ENCODE measurements at places on chromosomes 7 and 10.

GRCh38 chr7:134505856-134506255 lies 21.5 kb upstream of the AKR1B10 start:
- no peak for DNase-seq

- DNase-seq, result no peak
Observed at GRCh38 chr10:116044801-116045248, 228.2 kb downstream of the GFRA1 start.

DNA sequence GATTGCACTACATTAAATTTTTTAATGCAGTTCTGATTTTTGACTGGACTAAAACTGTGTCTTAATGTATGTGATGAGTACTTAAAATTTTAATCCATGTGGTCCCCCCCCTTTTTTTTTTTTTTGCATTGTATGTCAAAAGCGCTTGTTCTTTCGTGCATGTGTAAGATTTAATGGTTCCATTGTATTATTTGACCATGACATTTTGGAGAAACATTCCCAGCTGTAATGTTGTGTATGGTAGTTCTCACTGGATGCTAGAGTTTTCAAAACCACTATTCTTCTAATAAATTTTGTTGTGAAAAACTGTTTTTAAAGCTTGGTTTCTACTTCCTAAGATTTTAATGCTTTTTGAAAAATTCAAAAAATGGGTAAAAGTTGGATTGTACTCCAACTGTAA lies 132.0 kb downstream of the LCOR start:
- no peak for DNase-seq

- DNase-seq, result no peak
Observed at GRCh38 chr10:124296121-124296812, 122.5 kb downstream of the OAT start.

- DNase-seq, result no peak
Observed at GRCh38 chr10:49056356-49056755, 59.0 kb downstream of the VSTM4 start.

DNA sequence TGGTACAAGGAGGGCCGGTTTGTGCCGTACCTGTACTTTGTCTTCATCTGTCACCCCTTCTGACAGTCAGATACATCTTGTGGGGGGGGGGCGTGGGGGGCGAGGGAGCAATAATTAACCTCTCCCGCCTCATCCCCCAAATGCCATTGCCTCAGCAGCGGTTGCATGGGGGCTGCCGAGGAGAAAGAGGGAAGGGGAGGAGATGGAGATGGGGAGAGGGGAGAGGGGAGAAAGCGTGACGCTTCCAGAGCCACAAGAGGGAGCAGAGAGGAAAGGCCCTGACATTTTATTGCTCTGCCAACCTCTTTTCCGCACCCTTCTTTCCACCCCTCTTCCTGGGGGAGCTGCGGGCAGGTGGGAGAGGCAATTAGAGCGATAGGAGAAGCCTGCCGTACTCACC lies 11.8 kb downstream of the KAZALD1 start:
- DNase-seq, result no peak

GRCh38 chr10:115321360-115321759 lies 228.2 kb downstream of the ATRNL1 start:
- DNase-seq, result no peak
